ENCODE measurements at places on chromosomes 2 and 18. TPM values are rescaled to one million over a fixed set of nuclear protein-coding genes. Genes with fewer than 3 reads are reported as not detected.

GRCh38 chr18:3593904-3594759, 144.2 kb downstream of the TGIF1 start:
- no peaks in the 10 kb centered on the region for H3K27me3 ChIP-seq
- H3K4me3 ChIP-seq = peak overlapping the region; percentile 92
- H3K36me3 ChIP-seq = peaks cover 30% of the 10 kb centered on the region
- peak overlapping the region; percentile 99 for H3K27ac ChIP-seq

DNA sequence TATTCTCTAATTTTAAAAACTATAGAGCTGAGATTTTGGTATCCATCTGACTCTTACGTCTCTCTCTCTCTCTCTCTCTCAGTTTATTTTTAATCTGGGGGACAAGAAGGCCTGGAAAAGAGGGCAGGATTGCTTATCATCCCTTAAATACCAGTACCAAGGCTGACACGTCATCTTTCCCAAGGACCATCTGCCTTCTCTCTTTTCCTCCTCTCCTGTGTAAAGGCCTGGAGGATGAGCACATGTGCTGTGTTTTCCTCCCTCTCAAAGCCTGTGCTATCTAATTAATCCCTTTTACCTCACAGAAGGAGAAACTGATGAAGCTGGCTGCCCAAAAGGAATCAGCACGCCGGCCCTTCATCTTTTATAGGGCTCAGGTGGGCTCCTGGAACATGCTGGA, 7.3 kb downstream of the IL37 start:
- H3K4me3 ChIP-seq = no peak overlapping the region
- H3K4me1 ChIP-seq = peaks cover 24% of the 10 kb centered on the region
- H3K36me3 ChIP-seq = peaks cover 2% of the 10 kb centered on the region
- no peak for DNase-seq

PGAP1 gene
- total RNA-seq = 25.1 TPM

AOX1 gene
- total RNA-seq = 0.65 TPM

All from activated CD4-positive, alpha-beta T cell treated with anti-CD3 and anti-CD28 coated beads for 36 hours (primary cell).